ENCODE measurements at places on chromosomes 13 and 19.

GRCh38 chr19:8461376-8461775, 16.6 kb downstream of the HNRNPM start:
- no peak for DNase-seq

- no peak for DNase-seq
Observed at GRCh38 chr13:28650284-28650683, 8.6 kb upstream of the POMP start.

DNA sequence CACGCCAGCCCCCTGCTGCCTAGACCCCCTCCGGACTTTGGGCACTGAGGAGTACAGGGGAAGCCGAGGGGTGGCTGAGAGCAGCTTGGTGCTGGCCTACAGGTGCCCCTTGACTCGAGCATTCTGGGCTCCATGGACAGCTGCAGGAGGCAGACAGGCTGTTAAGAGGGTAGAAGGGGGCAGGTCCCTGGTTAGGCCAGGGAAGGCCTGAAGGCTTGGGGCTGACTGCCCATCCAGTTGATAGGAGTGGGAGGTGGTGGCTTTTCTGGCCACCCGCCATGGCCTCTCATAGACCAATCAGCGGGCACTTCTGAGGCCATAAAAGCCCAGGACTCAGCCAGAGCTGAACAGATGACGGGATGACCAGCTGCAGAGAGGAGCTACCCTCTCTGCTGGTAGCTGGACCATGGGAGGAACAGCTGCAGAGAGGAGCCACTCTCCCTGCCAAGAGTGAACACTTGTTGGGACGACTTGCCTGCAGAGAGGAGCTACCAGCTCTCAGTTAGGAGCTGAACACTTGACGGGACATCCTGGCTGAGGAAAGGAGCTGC, 10.7 kb upstream of the SUPT20H start:
- no peak for DNase-seq

GRCh38 chr19:34662919-34663318, 14.0 kb downstream of the SCGB2B2 start:
- DNase-seq, result peak; percentile 33

DNA sequence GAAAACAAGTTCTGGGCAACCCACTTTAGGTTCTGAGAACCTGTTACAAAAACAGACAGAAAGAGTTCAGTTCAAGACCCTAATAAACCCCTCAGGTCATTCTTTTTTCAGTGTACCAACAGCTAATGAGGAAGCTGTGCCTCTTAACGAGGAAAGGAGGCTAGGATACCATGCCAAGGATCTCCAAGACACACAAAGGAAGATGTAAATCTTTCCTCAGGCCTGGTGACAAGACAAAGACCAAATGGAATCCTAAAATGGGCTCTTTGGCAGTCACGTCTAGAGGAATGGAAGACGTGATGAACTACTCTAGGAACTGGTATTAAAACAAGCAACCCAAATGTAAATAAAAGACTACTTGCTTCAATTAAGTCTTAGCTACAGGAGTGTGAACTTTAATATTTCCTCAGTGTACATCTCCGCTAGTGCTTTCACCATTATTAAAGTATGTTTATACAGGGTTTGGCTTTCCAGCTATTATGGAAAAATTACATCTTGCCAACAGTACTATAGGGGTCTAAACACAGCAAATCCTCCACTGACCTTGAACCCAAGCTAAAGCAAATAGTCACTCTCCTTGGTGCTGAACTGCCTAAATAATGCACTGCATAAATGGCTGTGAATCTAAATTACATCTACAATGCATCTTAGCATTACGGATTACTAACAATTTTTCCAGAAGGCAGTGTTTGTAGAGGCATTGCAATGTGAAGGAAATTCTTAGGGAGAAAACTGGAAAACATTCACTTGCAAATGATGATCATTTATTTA, 42.3 kb downstream of the ENOX1 start:
- DNase-seq, result no peak

- no peak for DNase-seq
Observed at GRCh38 chr13:23463661-23464060, 30.2 kb upstream of the SACS start.

- no peak for DNase-seq
Observed at GRCh38 chr13:71210861-71211260, 656.1 kb downstream of the DACH1 start.

DNA sequence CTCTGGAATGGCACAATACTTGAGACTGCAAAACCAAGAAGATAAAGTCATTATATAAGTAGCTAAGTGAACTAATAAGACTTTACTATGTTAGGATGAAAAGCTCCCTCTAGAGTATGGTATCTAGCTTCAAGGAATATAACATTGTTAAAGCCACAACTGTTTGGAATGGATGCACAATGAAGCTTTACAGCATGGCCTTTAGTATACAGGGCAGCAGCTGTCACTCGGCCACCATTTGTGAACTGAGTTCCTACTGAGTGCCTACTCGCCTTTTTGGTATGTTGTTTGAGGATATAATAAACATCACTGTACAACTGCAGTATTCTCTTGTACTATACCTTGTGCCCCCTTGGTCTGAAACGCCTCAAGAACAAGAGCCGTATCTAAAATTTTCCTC, 6.8 kb downstream of the ALG5 start:
- no peak for DNase-seq

GRCh38 chr13:27810009-27810408, 17.7 kb downstream of the GSX1 start:
- no peak for DNase-seq

DNA sequence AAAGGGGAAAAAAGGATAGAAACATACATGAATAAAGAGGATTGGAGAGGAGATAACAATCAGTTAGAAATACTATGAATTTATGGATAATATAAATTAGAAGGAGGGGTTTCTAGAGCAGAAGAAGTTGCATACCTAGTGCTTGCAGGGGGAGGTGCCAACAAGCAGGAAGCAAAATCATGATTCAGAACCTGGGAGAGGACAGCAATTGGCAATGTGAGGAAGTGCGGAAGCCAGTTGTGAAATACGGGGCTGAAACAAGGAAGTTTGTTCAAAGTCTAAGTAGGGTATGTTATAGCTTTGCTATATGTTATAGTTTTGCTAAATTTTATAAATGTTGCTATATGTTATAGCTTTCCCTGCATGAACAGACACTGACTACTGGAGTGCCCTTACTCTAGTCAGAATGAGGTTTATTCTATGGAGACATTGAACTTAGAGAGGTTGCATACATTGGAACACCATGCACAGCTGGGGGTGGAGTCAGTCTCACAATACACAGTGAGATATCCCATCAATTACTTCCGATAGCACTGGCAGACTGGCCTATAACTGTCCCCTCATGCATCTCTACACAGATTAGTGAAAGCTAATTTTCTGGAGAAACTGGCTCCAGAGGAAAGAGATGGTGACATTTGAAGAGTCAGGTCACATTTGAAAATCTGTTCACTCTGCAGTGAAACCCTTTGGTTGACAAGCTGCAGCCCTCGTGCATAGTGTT, 92.1 kb downstream of the GPC6 start:
- peak; percentile 25 for DNase-seq

GRCh38 chr19:6590258-6590826, 608 bp downstream of the CD70 start:
- no peak for DNase-seq

DNA sequence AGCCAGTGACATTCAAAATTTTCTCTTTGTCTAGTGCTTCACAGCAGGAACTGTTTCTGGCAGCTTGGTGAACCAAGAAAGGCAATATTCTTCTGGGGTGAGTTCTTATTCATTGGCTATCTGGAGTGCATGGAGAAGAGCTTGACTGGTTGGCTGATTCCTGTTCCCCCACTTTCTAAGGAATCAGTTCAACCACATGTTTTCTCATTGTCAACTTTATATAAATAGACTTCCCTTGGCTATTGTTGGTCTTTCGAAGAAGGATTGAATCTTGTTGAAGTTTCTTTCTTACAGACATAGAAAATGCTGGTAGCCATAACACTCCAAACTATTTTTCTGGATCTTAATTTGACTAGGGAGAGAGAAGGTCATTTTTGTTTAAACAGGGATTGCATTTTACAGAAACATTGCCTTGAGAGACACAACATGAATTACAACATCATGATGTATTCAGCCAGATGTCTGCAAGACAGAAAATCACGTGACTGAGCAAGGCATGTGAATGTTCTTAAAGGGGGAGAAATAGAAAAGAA, 85.2 kb downstream of the EDNRB start:
- no peak for DNase-seq

GRCh38 chr19:18168673-18169381, 4.8 kb upstream of the IFI30 start:
- no peak for DNase-seq

DNA sequence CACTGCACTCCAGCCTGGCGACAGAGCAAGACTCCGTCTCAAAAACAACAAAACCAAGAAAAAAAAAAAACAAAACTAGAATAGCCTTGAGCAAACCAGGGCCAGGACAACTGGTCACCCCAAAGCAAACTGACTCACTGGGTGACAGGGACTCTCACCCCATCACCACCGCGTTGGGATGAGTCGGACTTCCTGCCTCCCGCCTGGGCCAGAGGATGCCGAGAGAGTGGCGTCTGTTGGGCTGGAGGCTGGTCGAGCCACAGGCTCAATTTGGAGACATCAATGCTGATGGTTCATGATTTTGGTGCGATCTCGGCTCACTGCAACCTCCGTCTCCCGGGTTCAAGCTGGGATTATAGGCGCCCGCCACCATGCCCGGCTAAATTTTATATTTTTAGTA, 11.6 kb downstream of the TMPRSS9 start:
- DNase-seq, result no peak

GRCh38 chr13:80389073-80390038, 48.4 kb upstream of the SPRY2 start:
- DNase-seq, result no peak

- DNase-seq, result no peak
Observed at GRCh38 chr19:2805261-2805900, 14.3 kb upstream of the ZNF554 start.

GRCh38 chr13:41049480-41050440, 11.5 kb upstream of the WBP4 start:
- no peak for DNase-seq

DNA sequence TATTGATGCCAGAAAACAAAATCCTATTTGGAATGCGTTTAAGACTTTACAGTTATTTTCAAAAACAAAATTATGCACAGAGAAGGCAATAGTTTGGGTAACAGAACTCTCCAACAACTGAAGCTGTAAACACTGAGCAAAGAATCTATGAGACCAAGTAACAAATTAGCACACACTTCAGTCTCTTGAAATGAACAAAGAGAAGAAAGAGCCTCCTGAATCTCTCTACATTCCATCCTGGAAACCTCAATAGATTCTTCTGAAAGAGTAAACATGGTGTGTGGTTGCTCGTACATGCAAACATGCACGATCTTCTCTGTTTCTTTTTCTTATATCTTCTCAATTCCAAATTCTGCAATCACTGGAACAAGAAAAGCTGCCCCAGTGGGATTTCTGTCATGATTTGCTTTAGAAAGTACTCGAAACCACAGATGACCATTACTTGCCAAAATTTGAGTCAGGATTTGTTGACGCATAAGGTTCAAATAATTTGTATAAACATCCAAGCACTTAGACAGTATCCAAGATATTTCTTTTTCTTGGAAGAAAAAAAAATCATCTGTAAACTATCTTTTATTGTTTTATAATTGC, 137.9 kb upstream of the DACH1 start:
- no peak for DNase-seq

GRCh38 chr13:74168263-74168675, 34.1 kb upstream of the KLF12 start:
- no peak for DNase-seq

GRCh38 chr13:68030152-68030809, 800.1 kb upstream of the PCDH9 start:
- DNase-seq, result no peak

GRCh38 chr13:46211116-46211482, 629 bp upstream of the LRRC63 start:
- DNase-seq, result no peak

DNA sequence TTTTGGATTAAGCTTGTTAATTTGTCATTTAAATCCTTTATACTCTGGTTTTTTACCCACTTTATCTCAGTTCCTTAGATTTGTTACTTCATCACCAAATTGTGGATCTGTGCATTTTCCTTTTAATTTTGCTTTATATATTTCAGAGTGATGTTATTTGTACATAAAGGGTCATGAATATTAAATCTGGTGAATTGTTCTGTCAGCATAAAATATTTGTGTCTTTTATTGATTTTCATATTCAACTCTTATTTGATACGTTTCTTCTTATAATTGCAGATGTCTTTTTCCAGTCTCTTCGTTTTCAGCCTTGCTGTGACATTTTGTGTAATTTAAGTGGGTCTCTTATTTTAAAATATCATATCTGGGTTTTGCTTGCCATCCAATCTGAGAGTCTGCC, 4.7 kb downstream of the SETDB2 start:
- DNase-seq, result no peak

DNA sequence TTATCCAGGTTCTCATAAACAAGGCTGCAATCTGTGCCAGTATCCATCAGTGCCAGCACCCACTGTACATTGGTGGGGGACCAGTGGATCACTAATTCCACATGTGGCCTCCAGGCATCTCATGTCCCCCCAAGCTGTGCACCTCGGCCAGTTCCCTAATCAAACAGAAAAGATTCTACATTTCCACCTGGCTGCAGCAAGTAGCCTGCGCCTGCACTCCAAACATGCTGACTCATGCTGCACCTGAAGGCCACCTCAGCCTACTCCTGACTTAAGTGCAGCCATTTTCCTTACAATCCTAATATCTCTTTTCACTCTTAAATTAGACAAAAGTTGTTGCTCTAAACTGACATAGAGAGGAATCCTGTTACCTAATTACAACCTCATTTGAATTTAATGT, 729.4 kb upstream of the MIR17HG start:
- no peak for DNase-seq

DNA sequence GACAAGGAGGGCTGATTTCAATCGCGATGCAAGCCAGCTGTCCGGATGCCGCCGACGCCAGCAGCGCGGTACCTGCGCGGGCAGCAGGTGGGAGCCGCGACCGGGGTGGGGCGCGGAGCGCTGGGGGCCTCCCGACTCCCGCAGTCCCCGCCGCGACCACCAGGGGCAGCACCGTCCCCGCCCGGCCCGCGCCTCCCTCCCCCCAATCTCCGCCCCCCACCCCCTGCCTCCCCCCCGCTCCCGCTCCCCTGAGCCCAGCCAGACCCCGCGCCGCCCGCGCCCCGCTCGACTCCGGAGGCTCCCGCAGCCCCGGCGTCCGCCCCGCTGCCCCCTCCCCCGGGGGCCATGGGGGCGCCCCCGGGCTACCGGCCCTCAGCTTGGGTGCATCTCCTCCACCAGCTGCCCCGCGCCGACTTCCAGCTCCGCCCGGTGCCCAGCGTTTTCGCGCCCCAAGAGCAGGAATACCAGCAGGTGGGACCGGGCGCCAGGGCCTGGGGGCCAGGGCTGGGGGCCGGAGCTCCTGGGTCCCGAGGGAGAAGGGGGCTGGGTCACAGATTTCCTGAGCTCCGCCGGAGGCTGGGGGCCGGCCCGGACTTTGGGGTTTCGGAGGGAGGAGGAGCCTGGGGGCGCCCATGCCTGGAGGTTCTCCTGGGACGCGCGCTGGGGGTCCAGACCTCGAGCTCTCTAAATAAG, at the start of gene TTYH1:
Gene TTYH1 (plus strand): TSS at position 257 of the 693 bp plus-strand sequence. CDS start 89 bp downstream, at position 346.
- DNase-seq, result no peak

GRCh38 chr13:52885141-52885540, 36.7 kb upstream of the PCDH8 start:
- DNase-seq, result no peak

GRCh38 chr19:33950091-33950750, 153.6 kb downstream of the KCTD15 start:
- no peak for DNase-seq

All from NCI-H146 (cell line).